ENCODE measurements at places on chromosomes 12 and 14.

DNA sequence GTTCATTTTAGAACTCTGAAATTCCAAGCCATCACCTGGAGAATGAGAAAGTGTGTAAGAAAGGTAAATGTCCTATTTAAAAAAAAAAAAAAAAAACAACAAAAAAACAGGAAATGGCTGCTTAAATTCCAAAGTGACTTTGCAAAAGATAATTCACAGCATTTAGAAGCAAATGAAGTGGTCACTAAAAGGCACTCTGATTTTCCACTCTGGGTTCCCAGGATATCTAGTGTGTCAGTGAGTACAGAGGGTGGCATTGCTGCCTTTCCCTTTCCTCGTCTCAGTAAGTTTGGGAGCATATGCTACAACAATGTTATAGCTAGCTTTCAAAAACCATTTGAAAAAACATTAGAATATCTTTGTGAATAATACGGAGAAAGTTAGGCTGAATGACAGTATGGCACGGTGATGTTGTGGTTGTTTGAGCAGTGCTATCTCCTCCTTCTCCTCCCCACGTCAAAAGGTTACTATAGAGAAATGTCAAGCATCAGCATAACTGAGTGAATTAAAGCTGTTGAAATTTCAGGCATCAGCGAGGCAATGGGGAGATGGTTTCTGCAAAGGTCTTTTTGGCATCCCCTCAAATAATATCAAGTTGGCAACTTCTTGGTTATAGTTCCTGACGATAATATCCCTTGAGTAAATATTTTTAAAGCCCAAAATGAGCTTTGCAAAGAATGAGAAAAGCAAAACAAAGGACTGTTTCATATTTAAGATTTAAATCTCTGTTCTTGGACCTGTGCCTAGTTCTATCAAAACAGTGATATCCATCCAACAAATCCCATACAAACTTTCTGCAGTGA lies 164.5 kb upstream of the E2F7 start:
- no peak for DNase-seq

GRCh38 chr12:52442600-52443061 lies 8.5 kb upstream of the KRT75 start:
- DNase-seq, result no peak

GRCh38 chr12:11705010-11705409 lies 55.5 kb downstream of the ETV6 start:
- no peak for DNase-seq

DNA sequence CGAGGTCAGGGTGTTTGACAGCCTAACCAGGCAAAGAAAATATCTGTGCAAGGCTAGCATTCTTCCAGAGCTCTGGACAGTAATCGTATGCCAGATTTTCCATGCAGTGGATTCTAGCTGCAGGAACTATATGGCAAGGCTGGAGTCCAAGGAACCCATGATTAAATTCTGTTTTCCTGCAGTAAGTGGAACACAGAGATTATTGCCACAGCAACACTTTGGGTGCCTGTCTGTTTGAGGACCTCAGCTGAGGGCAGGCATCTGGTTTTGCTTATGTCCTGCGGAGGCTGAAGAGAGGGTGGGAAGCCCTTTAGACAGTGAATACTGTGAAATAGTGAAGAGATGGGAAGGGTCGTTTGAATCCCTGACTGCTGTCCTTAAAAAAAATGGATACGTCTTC lies 104.4 kb downstream of the DAD1 start:
- no peak for DNase-seq

- no peak for DNase-seq
These were observed 24.7 kb upstream of the DNAAF2 start for GRCh38 chr14:49659526-49660455.

DNA sequence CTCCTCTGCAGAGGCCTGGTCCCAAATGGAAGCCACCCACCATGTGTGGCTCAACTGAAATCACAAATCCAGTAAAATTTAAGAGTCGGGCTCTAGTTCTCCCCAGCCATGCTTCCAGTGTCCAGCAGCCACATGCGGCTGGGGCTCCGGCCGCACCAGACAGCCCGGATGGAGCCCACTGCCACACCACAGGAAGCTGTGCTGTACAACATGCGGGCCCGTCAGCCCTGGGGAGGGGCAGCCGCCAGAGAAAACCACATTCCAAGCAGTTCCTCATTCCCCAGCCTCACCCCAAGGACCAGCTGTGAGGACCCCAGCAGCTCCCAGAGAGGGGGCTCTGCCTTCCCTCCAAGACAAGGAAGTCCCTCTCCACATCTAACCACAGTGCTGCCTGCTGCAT lies 135.0 kb downstream of the NCOR2 start:
- DNase-seq, result peak; percentile 83

GRCh38 chr12:91978143-91978542 lies 167.5 kb downstream of the BTG1 start:
- DNase-seq, result no peak

- DNase-seq, result no peak
These were observed 5.6 kb upstream of the NIN start for GRCh38 chr14:50836515-50836914.

GRCh38 chr12:132012919-132013568 lies 63.3 kb downstream of the EP400 start:
- DNase-seq, result no peak

DNA sequence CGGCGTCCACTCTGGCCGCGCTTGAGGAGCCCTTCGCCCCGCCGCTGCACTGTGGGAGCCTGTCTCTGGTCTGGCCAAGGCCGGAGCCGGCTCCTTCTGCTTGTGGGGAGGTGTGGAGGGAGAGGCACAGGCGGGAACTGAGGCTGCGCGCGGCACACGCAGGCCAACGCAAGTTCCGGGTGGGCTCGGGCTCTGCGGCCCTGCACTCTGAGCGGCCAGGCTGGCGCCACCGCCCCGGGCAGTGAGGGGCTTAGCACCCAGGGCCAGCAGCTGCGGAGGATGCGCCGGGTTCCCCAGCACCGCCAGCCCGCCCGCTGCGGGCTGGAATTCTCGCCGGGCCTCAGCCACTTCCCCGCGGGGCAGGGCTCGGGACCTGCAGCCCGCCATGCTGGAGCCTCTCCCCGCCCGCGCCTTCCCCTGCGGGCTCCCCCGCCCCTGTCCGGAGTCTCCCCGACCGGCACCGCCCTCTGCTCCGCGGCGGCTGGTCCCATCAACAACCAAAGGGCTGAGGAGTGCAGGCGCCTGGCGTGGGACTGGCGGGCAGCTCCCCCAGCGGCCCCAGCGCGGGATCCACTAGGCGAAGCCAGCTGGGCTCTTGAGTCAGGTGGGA lies 921.2 kb upstream of the FOXG1 start:
- DNase-seq, result peak; percentile 9

DNA sequence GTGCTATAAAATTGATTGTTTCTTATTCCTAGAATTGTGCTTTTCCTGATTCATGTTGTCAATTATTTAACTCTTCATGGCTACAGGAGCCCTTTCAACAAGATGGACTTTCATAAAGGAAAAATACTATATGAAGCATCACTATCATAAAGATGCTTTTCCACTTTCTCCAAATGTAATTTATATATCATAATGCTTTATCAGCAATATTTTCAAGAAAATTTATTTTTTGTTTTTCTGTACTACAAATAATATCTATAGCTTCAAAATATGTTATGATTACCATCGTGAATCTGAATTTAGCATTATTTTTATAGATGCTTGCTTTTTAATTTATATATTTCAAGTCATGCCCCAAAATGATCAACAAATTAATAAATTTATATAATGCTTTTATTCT lies 873.5 kb upstream of the LRFN5 start:
- no peak for DNase-seq

DNA sequence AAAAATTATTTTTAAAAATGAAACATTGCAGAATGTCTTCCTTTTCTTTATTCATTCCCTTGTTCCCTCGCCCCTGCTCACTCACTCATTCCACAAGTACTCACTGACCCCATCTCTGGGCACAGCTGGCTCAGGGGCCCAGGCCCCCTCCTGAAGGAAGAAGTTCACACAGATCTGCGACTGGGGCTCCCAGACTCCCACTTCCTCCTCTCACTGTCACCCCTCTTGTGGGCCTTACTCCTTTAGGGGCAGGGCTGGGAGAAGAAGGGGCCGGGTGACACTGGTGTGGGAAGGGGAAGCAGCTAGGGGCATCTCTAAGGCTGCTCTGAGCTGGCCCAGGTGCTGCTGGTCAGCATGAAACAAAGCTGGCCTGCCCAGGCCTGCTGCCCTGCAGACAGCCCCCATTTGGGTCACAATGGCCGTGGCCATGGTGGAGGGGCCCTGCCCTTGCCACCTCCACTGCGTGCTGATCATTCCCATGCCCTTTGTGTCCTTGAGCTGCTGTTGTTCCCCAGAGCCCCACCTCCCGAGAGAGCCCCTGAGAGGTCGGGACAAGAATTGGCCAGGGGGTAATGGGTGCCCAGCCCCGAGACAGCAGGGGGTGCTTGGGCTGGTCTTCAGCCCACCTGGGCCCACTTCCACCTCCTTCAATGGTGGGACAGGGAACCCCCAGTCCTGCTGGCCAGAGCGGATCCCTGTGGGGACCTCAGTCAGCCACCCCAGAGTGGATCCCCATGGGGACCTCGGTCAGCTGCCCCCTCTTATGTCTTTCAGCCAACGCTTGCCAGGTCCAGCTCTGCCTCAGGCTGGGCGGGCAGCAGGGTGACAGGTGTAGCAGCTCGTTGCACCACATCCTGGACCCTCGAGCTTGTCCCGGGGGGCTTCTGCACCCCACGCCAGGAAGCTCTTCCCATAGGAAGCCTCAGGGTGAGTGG lies 212.4 kb upstream of the C14orf180 start:
- peak; percentile 55 for DNase-seq

DNA sequence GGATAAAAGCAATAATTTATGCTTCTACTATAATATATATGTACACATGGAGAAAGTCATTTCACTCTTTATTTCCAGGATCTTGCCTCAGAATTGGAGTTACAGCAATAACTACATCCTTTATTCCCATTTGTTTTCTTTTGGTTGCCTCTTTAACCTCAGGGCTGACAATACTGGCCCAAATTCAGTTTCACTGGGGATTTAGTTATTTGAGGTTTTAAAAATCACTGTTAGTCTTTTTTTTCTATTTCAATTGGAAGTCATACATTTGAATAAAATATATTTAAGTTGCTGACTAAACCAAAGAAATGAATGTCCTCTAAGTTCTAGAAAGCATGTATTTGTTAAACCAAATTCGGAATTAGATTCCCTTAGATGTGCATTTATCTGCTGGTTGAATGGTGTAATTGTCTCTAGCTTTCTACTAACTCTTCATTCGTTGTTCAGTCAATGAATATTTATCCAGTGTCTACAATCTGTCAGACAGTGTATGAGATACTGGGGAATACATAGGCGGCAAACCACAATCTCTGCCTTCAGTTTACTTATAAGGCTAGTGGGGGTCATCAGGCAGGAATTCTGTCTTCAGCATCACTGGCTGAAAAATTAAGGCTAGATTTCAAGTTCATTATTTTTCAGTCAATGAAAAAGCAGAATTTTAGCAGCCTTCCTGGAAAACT lies 190.8 kb upstream of the ARHGAP5 start:
- DNase-seq, result no peak

GRCh38 chr14:64444984-64445845 lies 20.1 kb upstream of the AKAP5 start:
- DNase-seq, result no peak

DNA sequence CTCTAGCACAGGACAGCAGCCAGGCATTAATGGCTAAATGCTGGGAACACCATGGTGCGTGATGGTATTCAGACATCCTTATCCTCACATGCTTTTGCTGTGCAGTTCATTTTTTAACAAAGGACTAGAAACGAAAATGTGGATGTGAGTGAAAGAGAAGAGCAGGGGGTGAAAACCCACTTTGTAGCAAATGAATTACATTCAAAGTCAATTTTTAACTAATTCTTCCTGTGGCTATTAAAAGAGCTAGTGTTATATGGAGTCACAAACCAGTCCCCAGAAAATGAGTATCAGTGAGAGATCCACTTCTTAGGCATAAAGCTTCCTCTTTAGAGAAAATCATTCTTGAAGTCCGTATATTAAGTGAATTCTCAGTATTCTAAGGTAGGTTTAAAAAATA lies 592.0 kb upstream of the LMO3 start:
- DNase-seq, result no peak

DNA sequence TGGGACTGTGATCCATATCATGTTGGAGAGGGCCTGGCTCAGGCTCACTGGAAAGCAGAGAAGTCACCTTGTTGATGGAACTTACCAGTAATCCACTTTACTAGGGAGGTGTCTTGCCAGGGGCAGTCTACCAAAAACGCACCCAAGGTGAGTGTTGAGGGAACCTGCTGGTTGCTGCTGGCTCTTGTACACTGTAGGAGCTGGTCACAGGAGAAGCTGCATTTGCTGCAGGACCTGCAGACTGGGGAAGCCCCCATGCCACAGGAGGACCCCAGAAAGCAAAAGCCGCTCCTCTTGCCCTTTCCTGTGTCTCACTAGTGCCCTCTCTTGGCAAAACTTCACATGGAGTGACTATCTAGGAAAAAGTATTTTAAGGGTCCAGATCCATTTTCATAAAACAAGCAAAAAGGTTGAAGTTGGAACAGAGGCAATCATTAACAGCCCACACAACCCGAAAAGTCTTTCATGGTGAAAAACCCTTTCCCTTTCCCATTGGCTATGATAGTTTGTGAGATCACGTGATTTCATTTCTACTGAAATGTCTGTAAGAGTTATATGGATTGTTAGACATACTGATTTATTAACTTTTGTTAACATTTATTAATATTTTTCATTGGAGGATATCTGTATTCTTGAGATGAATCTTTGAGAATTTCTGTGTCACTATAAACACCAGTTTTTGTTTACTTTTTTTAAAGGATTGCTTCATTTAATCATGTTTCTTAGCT lies 59.2 kb downstream of the RASSF8 start:
- no peak for DNase-seq

- no peak for DNase-seq
These were observed 208.5 kb downstream of the C12orf50 start for GRCh38 chr12:87820524-87821202.

DNA sequence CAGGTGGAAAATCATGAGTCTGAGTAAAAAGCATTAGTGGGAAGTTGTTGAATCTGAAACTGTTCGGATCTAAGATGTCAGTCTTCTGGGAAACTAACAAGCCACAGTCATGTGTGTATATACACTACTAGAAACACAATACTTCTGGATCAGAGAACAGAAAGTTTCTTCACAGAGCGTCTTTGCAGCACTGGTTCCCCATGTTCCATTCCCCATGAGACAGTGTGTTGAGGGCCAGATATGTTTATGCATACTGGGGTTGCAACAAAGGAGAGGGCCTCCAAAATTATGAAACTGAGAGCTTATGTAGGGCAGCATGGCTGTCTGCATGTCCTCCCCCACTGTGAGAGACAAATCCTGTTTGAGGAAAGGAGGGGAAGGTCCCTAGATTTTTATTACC lies 295.0 kb upstream of the NAV3 start:
- no peak for DNase-seq

DNA sequence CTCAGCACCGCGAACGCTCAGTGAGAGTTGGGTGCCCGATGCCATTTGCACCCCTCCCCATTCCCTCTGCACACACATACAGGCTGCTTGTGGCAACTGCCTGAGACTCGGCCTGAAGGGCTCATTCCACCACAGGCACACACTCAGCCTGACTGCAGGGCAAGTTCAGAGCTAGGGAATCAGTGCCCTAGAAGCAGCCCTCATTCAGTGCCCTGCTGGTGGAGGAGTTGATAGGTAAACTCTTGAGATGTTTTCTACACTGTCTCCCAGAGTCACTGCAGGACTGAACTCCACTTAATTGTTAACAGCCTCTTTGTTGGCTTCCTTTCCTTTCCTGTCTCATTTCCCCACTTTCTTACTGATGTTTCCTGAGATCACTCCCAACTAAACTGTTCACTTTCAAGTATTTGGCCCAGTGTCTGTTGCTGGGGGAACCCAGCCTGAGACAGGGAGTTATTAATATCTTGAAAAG lies 16.9 kb downstream of the PPP1R36 start:
- no peak for DNase-seq

Data from Right ventricle myocardium inferior (tissue), 1 donor.